Activated CD4-positive, CD25-positive, alpha-beta regulatory T cell (primary cell): ENCODE measurements at places on chromosomes 6 and 20.

GRCh38 chr6:41503827-41504465 lies 42.2 kb upstream of the FOXP4 start:
- DNase-seq: no peak

DNA sequence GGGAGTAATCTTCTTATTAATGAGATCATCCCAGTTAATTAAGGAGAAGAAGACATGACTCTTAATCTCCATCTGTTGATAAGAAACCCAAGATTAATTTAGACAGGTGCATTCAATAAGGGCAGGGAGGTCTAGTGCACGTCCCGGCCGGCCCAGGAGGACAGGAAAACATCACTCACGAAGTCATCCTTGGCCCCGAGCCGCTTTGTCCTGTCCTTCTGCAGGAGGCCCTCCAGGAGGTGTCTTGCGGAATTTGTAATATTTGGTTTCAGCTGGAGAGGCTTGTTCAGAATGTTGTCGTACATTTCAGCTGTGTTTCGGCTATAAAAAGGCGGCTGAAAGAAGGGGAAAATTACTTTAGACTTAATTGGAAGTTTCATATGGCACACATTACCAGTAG lies 118.4 kb upstream of the SLC2A12 start:
- no peak for DNase-seq

GRCh38 chr6:132624175-132624574 lies at the start of gene TAAR2:
TAAR2 (minus strand) TSS chr6:132624275; CDS start chr6:132624275, 0 bp downstream.
- DNase-seq: no peak

- no peak for DNase-seq
These were observed 676.2 kb downstream of the HDGFL1 start for GRCh38 chr6:23245572-23245971.

GRCh38 chr6:10847684-10848083 lies 9.3 kb upstream of the MAK start:
- no peak for DNase-seq

GRCh38 chr6:14767226-14767625 lies 478.6 kb upstream of the JARID2 start:
- no peak for DNase-seq

DNA sequence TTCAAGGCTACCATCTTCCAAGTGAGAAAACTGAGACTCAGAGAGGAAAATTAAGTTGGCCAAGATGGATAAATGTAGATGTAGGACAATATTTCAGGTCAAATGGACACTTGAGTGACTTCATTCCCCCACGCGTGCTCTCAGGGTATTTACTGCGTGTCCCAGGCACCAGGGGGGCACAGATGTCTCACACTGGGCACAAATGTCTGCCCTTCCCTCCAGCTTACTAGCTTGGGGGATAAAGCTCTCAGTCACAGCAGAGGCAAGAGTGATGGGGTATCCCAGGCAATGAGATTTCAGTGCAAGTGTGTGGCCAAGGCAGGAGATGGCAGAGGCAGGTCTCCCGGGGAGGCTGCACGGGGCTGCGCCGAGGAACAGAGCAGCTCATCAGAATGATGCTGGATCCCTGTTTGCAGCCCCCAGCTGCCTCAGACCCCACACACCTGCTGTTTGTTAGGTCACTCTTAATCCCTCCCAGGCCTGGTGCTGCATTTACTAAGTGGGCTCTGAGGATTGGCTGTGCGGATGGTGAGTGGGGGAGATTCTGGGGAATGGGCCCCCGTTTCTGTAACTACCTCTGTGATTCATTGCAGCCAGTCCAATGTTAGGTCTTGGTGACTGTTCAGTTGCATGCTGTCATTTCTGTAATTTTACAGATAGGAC lies 44.1 kb downstream of the PTK7 start:
- no peak for DNase-seq
